CD4-positive, CD25-positive, alpha-beta regulatory T cell (primary cell): ENCODE measurements at places on chromosomes 3 and 15. TPM values are rescaled to one million over a fixed set of nuclear protein-coding genes. Genes with fewer than 3 reads are reported as not detected.

DNA sequence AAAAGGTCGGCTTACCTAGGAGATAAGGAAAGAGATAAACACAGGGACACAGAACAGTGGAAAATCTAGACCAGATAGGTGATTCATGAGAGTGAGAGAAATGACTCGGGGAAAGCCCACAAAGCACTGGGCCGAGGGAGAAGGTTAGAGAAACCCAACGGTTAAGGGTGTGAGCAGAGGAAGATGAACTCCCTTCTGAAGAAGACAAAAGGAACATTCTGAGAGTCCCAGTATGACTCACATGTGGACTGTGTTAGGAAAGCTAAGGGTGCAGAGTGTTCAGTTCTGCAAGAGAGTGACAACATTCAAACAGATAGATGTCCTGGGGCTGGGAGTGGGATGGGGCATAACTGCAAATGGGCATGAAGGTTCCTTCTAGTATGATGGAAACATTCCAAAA, 83.0 kb downstream of the CNTN3 start:
- no peak for DNase-seq

Gene TICRR
- 0.41 TPM for polyA plus RNA-seq

Gene HPS3
- polyA plus RNA-seq = 42.7 TPM

Gene NEO1
- polyA plus RNA-seq = 0.67 TPM

DNA sequence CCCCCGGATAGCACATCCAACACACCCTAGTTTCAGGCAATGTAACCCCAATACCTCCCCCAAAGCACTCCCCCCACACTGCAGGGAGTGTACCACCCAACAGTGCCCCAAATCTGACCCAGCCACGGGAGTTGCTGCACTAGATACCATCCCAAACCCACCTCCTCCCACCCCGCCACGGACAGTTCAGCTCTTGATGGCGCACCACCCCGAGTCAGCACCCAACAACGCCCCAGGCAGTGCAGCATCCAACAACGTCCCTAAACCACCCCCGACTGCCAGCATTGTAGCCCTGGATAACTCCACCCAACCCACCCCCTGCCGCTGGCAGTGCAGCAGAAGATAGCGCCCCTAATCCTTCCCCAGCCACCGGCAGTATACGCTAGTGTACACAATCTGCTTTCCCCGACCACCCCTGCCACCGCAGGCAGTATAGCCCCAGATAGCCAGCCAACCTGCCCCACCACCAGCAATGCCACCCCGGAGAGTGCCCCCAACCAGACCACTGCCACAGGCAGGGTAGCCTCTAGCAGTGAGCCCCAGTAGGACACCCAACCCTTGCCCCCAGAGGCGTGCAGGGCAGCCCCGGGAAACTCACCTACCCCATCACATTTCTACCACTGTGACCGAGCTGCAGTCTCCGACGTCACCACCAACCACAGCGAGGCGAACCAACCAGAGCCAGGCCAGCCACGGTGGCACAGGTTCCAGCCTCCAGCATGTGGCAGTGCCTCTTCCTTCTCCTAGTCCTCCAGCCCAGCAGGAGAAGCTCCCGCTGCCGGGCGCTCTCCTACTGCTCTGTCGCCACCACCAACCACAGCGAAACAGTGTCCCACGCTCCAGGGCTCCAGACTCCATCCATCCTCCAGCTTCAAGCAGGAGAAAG, 178.1 kb downstream of the POTEB3 start:
- no peak for DNase-seq
